Sigmoid colon (tissue), 7 donors: ENCODE measurements at places on chromosomes 6 and 20. TPM values are rescaled to one million over a fixed set of nuclear protein-coding genes. Genes with fewer than 3 reads are reported as not detected.

GRCh38 chr6:169370666-169371343 lies 117.2 kb upstream of the THBS2 start:
- H3K4me1 ChIP-seq, result no peaks in the 10 kb centered on the region
- H3K27ac ChIP-seq, result no peak overlapping the region
- no peaks in the 10 kb centered on the region for H3K27me3 ChIP-seq
- DNase-seq, result no peak
- no peak overlapping the region for H3K4me3 ChIP-seq
- H3K36me3 ChIP-seq, result no peaks in the 10 kb centered on the region

DNA sequence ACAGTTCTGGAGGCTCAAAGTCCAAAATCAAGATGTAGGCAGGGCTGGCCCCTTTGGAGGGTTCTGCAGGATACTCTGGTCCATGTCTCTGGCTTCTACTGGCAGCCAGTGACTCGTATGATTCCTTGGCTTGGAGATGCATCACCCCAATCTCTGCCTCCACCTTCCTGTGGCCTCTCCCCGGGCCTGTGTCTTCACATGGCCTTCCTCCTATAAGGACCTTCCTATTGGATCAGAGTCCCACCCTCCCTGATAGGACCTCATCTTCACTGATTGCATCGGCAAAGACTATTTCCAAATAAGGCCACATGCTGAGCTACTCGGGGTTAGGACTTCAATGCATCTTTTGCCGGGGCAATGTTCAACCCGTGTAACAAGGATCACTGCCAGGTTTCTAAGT lies 509.0 kb downstream of the CD83 start:
- H3K4me1 ChIP-seq, result peaks cover 10% of the 10 kb centered on the region
- no peaks in the 10 kb centered on the region for H3K36me3 ChIP-seq
- no peak overlapping the region for H3K27ac ChIP-seq

- no peaks in the 10 kb centered on the region for H3K27me3 ChIP-seq
- no peak overlapping the region for H3K27ac ChIP-seq
- H3K36me3 ChIP-seq, result no peaks in the 10 kb centered on the region
- DNase-seq, result no peak
Measured at GRCh38 chr6:80769106-80769505, 662.6 kb downstream of the BCKDHB start.

WFDC5 gene
- not detected for total RNA-seq

- H3K4me1 ChIP-seq, result no peaks in the 10 kb centered on the region
- H3K36me3 ChIP-seq, result no peaks in the 10 kb centered on the region
- H3K27me3 ChIP-seq, result no peaks in the 10 kb centered on the region
- H3K4me3 ChIP-seq, result no peak overlapping the region
- no peak overlapping the region for H3K27ac ChIP-seq
Measured at GRCh38 chr6:35311390-35312075, 13.9 kb downstream of the DEF6 start.

DNA sequence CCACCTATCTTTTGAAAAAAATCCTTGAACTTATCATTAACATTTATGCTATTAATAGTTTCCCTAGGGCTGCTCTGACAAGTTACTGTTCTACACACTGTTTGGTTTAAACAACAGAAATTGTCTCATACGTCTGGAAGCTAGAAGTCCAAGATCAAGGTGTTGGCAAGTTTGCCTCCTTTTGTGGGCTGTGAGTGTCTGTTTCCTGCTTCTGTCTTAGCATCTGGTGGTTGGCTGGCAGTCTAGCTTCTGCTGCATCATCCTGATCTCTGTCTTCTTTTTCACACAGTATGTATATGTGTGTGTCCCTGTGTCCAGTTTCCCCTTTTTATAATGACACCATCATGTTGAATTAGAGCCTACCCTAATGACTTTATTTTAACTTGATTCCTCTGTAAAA lies 154.8 kb downstream of the RPS12 start:
- H3K27me3 ChIP-seq, result no peaks in the 10 kb centered on the region
- H3K4me3 ChIP-seq, result no peak overlapping the region
- H3K36me3 ChIP-seq, result no peaks in the 10 kb centered on the region
- H3K27ac ChIP-seq, result no peak overlapping the region
- H3K4me1 ChIP-seq, result no peaks in the 10 kb centered on the region

DNA sequence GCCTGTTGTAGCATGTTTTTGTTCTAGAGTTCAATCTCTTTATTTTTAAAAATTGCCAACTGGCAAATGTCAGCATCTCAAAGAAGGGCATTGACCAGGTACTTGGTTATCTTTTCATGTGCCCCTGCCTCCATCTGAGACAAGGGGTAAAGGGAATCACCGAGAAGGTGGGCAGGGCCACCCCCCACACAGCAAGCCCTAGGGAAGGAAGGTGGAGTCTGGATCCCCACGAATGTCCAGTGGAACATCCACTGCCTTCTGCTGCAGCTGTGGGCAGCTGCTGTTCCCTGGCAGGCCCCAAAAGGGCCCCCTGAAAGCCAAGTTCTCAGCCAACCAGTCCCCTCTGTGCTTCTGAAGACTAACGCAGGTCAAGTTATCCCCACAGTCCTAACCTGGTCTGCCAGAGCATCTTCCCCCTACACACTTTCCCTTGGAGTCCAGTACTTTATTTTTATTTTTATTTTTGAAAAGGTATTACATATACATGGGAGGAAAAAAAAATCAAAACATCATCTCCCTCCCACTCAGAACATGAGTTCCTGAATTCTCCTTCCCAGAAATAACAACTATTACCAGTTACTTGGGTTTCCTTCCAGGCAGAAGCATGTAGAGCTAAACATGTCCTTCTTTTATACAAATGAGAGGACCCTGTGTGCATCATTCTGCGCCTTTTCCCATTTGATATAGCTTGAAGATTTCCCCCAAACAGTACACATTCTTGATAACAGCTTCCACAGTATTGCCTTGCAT lies 253.7 kb downstream of the MAFB start:
- DNase-seq, result no peak
- no peaks in the 10 kb centered on the region for H3K36me3 ChIP-seq
- no peak overlapping the region for H3K27ac ChIP-seq
- H3K4me3 ChIP-seq, result no peak overlapping the region
- no peaks in the 10 kb centered on the region for H3K27me3 ChIP-seq

FAM184A gene
- total RNA-seq, result 5.3 TPM

LHFPL5 gene
- total RNA-seq, result not detected

DNA sequence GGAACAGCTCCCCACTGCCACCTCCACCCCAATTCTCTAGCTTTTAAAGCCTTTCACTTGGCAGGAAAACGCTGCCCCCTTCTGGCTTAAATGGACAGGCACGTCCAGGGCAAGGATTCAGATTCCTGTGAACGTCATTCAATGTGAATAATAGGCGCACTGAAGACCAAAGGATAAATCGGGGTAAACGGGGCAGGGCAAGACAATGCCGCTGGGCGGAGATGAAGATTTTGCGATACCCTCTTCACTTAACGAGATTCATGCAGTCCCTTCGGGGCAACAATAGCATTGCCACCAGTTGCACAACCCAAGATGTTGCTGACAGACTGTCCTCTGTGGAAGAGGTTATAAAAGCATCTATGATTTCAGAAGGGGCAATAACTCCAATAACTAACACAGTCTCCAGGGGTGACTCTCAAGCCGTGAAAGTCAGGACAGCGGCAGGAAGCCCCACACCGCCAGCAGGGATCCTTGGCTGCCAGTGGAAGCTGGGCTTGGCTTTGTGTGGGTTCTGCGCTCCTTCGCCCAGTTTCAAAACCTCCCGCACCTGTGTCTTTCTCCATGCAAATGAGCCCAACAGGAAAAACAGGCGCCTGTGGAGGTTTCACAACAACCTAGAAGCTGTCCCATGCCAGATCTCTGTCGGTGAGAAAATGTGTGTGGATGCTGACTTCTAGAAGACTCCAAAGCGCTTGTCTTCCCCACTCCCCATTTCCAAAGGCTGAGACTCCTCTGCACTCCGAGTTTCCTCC lies 291.8 kb downstream of the BMP7 start:
- no peak overlapping the region for H3K27ac ChIP-seq
- H3K4me3 ChIP-seq, result no peak overlapping the region
- DNase-seq, result no peak
- H3K27me3 ChIP-seq, result peaks cover 11% of the 10 kb centered on the region
- peaks cover 5% of the 10 kb centered on the region for H3K4me1 ChIP-seq

DNA sequence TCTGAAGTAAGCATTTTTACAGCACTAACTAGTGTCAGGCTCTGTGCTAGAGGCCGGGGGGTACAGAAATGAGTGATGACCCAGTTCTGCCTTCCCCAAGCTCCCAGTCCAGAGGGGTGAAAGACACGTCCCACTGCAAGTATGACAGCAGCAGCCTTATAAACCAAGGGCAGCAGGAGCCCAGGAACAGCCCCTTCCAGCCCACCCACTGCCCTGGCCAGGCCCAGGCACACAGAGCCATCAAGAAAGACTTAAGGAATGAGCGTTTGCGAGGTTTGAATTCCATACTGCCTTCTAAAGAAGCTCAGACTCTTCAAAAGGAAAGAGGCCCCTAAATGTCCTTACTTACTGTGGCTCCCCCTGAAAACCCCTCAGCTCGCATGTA lies 10.0 kb downstream of the TRERF1 start:
- peak overlapping the region; percentile 12 for H3K4me3 ChIP-seq
- H3K27ac ChIP-seq, result peak overlapping the region; percentile 87
- H3K27me3 ChIP-seq, result no peaks in the 10 kb centered on the region
- H3K4me1 ChIP-seq, result no peaks in the 10 kb centered on the region
- no peaks in the 10 kb centered on the region for H3K36me3 ChIP-seq
- no peak for DNase-seq

SUN5 gene
- total RNA-seq, result not detected

DNA sequence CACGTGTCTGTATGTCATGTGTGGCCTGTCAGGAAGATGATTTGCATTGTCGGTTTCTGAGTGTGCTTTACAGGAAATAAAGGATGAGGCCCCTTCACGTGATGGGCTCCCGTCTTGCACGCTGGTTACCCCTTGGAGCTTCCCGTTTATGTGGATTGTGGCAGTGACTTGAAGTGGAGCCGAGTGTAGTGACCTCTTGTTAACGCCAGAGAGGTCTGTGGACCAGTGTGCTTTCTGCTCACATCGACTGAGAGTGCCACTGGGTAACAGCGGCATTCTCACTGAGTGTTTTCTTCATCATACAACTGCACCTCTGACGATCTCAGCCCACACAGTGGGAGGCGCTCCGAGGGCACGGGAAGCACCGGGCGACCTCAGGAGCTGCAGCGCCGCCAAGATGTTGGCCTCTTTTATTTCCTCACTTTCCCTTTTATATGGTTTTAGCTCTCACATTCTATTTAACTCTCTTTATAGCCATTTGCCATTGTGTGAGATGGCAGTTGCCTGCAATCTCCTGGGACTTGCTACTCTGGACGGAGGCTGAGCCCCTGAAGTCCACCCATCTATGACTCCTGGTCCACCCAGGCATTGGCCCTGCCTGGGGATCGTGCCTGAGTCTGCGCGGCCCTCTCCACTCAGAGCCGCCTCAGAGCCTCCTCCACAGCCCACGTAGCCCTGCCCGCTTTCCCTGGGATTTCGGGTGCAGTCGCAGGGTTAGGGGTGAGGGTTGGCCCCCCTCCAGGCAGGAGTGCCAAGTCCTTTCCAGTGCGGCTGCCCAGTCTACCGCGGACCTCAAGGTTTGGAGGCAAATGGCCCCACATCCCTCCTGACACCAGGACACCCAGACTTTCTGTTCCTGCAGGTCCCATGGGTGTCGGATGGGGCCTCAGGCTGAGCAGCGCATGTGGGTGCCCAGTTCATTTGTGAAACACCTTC lies 238.9 kb downstream of the ERMARD start:
- DNase-seq, result peak; percentile 69
- no peak overlapping the region for H3K27ac ChIP-seq
- H3K36me3 ChIP-seq, result no peaks in the 10 kb centered on the region
- H3K4me1 ChIP-seq, result no peaks in the 10 kb centered on the region

ZC2HC1B gene
- not detected for total RNA-seq

GRCh38 chr6:123520217-123520616 lies 116.5 kb downstream of the TRDN start:
- no peak overlapping the region for H3K27ac ChIP-seq
- DNase-seq, result no peak
- no peaks in the 10 kb centered on the region for H3K27me3 ChIP-seq
- H3K36me3 ChIP-seq, result no peaks in the 10 kb centered on the region
- H3K4me1 ChIP-seq, result no peaks in the 10 kb centered on the region
- no peak overlapping the region for H3K4me3 ChIP-seq

- peaks cover 12% of the 10 kb centered on the region for H3K4me1 ChIP-seq
- no peaks in the 10 kb centered on the region for H3K27me3 ChIP-seq
- H3K27ac ChIP-seq, result peak overlapping the region; percentile 96
Measured at GRCh38 chr6:26521600-26522391, 16.4 kb upstream of the HMGN4 start.

UBE2C gene
- total RNA-seq, result not detected

- DNase-seq, result no peak
- H3K4me1 ChIP-seq, result no peaks in the 10 kb centered on the region
- no peak overlapping the region for H3K27ac ChIP-seq
- no peaks in the 10 kb centered on the region for H3K36me3 ChIP-seq
- no peaks in the 10 kb centered on the region for H3K27me3 ChIP-seq
- no peak overlapping the region for H3K4me3 ChIP-seq
Measured at GRCh38 chr20:401682-402495, 6.2 kb upstream of the RBCK1 start.

- no peak overlapping the region for H3K4me3 ChIP-seq
- peaks cover 7% of the 10 kb centered on the region for H3K4me1 ChIP-seq
- no peak overlapping the region for H3K27ac ChIP-seq
- no peaks in the 10 kb centered on the region for H3K36me3 ChIP-seq
- H3K27me3 ChIP-seq, result no peaks in the 10 kb centered on the region
- no peak for DNase-seq
Measured at GRCh38 chr20:9258901-9259300, 190.0 kb downstream of the PLCB4 start.

SNAP25 gene
- total RNA-seq, result 5.1 TPM

GRCh38 chr20:56841346-56841908 lies 212.3 kb downstream of the TFAP2C start:
- no peaks in the 10 kb centered on the region for H3K27me3 ChIP-seq
- peak overlapping the region; percentile 70 for H3K27ac ChIP-seq
- no peak overlapping the region for H3K4me3 ChIP-seq
- H3K36me3 ChIP-seq, result no peaks in the 10 kb centered on the region

GRCh38 chr20:8150591-8150990 lies 18.5 kb downstream of the PLCB1 start:
- H3K27ac ChIP-seq, result peak overlapping the region; percentile 58
- peaks cover 37% of the 10 kb centered on the region for H3K4me1 ChIP-seq
- DNase-seq, result no peak
- no peaks in the 10 kb centered on the region for H3K36me3 ChIP-seq
- H3K4me3 ChIP-seq, result no peak overlapping the region
